ENCODE measurements at places on chromosomes 6 and 20.

GRCh38 chr6:105045526-105045925, 88.6 kb downstream of the LIN28B start:
- DNase-seq, result peak; percentile 50

GRCh38 chr20:34302312-34302722, 838 bp downstream of the AHCY start:
- peak; percentile 20 for DNase-seq

GRCh38 chr6:87661016-87661415, 41.0 kb downstream of the AKIRIN2 start:
- DNase-seq, result no peak

GRCh38 chr6:132391391-132392269, 9.6 kb downstream of the MOXD1 start:
- DNase-seq, result peak; percentile 68

DNA sequence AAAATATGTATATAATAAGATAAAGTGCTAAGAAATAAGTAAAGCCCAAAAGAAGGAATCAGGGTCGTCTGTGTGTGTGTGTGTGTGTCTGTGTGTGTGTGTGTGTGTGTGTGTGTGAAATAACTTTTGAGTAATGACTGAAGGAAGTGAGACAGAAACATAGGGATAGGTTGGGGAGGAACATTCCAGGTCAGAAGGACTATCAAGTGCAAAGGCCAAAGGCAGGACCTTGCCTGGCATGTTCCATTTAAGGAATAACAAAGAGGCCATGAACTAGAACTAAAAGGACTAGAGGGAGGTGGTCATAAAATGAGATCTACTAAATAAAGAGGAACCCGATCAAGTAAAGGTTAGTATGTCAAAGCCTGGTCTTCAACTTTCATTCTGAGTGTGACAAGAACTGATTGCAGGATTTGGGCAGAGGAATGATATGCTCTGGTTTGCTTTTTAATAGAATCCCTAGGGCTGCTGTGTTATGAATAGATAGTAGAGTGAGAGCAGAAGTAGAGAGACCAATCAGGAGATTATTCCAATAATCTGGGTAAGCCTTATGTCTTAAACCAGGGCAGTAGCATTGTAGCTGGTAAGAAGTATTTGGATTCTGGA, 6.9 kb downstream of the ENPP3 start:
- no peak for DNase-seq

GRCh38 chr20:24996449-24997377, 4.2 kb upstream of the APMAP start:
- DNase-seq, result no peak

GRCh38 chr6:166446146-166446545, 63.4 kb upstream of the MPC1 start:
- DNase-seq, result no peak
